ENCODE measurements at places on chromosomes 1 and 21.

DNA sequence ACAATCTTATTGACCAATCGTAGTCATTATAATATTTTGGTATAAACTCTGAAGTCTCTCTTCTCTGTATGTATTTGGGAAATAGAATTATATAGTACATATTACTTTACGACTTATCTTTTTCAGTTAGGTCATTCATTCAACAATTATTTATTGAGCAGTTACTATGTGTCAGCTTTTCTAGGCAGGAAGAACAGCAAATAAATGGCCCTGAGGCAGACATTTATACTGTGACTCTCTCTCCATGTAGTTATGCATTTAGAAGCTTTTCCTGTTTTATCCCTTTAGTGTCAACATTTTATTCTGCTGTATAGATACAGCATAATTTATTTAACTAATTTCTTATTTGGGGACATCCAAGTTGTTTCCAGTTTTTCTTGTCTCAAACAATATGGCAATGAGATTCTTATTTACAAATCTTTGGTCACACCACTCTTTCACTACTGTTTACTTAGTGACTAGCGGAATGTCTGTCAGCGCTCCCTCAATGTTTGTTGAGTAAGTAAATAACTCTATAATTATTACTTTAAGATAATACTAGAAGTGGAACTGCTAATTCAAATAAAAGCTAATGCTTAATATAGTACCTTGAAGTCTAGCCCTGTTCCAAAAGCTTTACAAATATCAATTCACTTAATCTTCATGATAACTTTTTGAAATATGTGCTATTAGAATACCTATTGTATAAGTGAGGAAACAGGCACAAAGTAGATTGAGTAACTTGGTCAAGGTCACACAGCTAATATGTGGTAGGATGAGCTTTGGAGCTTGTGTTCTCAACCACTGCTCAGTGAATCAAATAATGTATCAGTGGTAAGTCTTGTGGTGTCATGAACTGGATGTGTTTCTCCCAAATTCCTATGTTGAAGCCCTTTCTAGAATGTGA, 465.6 kb downstream of the SIPA1L2 start:
- H3K4me3 ChIP-seq, result no peak overlapping the region
- H3K27me3 ChIP-seq, result no peaks in the 10 kb centered on the region
- H3K36me3 ChIP-seq, result no peaks in the 10 kb centered on the region
- no peak overlapping the region for H3K27ac ChIP-seq

DNA sequence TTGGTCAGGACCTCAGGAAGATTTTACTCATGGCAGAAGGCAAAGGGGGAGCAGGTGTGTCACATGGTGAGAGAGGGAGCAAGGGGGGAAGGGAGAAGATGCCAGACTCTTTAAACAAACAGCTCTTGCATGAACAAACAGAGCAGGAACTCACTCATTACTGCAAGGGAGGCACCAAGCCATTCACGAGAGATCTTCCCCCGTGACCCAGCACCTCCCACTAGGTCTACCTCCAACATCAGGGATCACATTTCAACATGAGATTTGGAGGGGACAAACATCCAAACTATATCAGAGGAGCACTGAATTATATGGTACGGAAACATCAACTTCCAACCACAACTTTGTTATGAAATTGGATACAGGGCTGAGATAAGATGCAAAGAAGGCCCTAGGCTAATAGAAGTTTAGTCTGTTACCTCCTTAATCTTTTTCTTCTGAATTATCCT, 164.9 kb downstream of the ST6GALNAC3 start:
- H3K4me3 ChIP-seq, result no peak overlapping the region
- no peak overlapping the region for H3K27ac ChIP-seq
- H3K27me3 ChIP-seq, result no peaks in the 10 kb centered on the region
- H3K4me1 ChIP-seq, result no peaks in the 10 kb centered on the region
- peaks cover 2% of the 10 kb centered on the region for H3K36me3 ChIP-seq
- no peak for DNase-seq

DNA sequence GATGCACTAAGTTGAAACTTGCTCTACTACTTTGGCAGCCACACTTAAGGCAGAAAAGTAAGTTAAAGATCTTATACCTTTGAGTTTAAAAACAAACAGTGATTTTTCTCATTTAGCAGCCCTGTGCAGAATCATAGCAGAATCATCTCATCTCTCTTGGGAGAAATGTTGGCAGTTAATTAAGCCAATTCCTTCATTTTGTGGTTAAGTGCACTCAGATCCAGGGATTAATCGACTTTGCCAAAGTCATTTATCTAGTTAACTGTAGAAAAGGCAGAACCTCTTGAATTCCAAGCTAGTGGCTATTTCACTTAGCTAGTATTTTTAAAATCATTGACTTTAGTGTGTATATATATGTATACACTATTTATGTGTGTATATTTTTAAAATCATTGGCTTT, 125.0 kb downstream of the GPR52 start:
- H3K27ac ChIP-seq, result no peak overlapping the region
- no peak for DNase-seq
- H3K4me3 ChIP-seq, result no peak overlapping the region
- no peaks in the 10 kb centered on the region for H3K27me3 ChIP-seq
- H3K4me1 ChIP-seq, result peaks cover 4% of the 10 kb centered on the region

- no peaks in the 10 kb centered on the region for H3K36me3 ChIP-seq
- H3K27ac ChIP-seq, result peak overlapping the region; percentile 25
- no peak overlapping the region for H3K4me3 ChIP-seq
- no peak for DNase-seq
These were observed 467.1 kb downstream of the LMO4 start for GRCh38 chr1:87795615-87796337.

DNA sequence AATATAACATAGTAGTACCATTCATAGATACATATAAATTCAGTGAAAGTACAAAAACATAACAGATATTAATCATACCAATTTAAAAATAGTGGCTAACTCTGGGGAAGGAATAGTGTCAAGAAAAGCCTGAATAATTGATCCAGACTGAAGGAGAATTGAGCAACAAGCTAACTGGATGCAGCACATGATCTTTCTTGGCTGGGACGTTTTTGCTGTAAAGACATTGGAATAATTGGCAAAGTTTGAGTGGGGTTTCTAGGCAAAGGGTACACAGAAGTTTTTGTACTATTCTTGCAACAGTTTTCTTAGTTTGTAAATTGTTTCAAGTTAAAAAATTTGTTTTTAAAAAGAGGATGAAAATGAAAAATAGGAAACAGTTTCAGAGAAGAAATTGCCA, 2.6 kb upstream of the SH3GLB1 start:
- H3K4me1 ChIP-seq, result peaks cover 13% of the 10 kb centered on the region
- no peak for DNase-seq
- H3K4me3 ChIP-seq, result no peak overlapping the region
- no peak overlapping the region for H3K27ac ChIP-seq
- H3K27me3 ChIP-seq, result no peaks in the 10 kb centered on the region

DNA sequence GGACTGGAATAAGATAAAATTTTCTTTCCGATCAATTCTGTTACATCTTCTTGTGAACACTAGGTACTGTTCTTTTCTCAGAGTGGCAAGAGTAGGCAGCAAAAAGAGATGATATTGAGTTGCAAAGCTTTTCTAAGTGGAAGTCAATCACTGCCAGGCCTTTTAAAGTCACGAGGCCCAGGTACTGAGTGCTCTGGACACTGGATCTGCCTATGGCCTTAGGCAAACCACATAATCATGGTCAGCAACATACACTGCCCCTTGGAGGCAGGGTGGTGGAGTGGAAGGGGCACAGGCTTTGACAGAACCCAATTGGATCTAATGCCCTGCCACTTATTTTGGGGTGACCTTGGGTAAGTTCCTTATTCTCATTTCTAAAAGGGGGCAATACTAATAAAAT, 41.5 kb downstream of the TSEN15 start:
- H3K4me1 ChIP-seq, result no peaks in the 10 kb centered on the region
- no peak overlapping the region for H3K4me3 ChIP-seq

DNA sequence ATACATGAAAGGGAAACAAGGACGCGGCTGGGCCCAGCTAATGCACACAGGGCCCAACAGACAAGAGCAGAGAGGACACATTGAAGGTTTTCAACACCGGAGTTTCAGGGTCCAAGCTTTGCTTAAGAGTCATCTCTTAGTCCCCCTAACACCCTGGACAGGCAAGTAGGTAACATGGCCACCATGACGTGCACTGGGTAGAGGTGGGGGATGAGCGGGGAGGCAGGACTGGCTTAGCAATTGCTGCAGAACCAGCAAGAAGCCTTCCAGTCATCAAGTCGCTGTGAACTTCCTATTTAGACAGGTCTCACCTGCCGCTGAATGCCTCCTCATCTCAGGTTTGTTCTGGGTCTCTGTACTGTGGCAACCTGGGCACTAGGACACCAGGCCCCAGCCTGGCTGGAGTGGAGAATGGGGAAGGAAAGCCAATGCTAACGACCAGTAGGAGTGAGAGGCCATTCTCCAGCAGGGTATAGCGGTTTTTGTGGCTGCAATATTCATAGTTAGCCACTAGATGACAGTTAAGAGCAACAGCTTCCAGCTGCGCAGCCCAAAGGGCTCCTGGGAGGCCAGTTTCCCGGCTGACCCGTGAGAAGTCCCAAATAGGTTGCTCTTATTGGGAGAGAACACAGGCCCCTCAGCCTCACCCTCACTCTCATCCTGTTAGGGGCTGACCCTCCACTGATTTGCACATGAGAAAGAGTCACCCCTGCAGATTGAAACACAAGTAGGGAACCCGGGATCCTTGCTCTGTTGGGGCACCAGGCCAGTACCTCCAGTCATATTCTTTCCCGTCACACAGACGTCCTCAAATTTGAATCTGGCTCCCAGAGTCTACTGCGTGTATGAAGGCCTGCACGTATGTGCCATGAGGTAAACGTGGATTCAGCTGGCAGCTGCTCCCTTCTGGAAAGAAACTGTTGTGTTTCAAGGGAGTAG, 6.0 kb upstream of the PIGC start:
- H3K27ac ChIP-seq, result peak overlapping the region; percentile 67
- DNase-seq, result peak; percentile 70
- H3K4me1 ChIP-seq, result peaks cover 4% of the 10 kb centered on the region
- H3K27me3 ChIP-seq, result no peaks in the 10 kb centered on the region

DNA sequence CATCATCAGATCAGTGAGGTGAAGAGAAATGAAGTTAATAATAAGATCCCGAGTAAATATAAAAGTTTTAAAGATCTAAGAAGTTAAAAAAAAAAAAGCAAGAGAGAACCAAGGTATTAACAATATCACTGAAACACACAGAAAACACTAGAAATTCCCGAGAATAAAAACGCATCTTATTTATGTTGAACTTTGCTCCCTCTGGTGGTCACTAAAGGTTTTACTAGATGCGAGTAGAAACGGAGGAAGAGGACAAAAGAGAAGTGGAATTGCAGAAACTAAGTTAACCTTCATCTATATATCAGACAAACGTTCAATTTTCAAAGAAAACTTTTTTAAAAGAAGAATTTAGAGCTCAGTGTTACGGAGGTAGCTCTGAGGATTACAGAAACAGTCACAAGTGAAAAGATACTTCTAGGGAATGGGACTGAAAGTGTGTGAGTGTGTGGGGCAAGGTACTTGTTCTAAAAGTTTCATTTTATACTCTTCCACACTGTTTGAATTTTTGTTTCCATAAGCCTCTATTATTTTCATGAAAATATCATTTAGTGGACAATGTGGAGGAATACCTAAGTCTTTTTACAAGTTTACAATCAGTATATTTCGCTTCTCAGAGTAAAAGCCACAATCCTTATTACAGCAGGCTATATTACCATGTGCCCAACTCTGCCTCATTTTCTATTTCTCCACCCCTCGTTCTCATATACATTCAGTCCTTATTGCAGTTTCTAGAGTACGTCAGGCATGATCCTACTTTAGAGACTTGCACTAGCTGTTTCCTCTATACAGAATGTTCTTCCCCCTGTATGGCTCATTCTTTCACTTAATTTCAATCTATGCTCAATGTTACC, 19.7 kb downstream of the ACBD6 start:
- no peaks in the 10 kb centered on the region for H3K36me3 ChIP-seq
- DNase-seq, result no peak
- no peaks in the 10 kb centered on the region for H3K27me3 ChIP-seq
- no peaks in the 10 kb centered on the region for H3K4me1 ChIP-seq

DNA sequence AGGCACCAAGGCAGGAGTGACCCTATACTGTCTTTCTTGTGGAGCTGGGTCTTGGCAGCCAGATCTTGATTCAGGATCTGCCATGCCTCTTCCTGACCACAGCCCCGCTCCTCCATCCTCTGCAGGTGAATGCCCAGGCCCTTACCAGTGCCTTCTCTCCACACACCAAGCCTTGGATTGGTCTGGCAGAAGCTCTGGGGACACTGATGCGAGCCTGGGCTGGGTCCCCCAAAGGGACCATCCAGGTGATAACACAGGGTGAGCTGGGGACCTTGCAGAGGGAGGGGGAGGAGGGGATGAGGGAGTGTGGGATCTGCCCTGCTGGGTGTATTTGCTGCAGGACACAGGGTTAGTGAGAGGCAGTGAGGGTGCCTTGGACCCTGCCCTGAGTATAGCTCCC, 28.4 kb downstream of the HMGCS2 start:
- peaks cover 14% of the 10 kb centered on the region for H3K36me3 ChIP-seq
- no peak for DNase-seq
- no peak overlapping the region for H3K4me3 ChIP-seq
- no peaks in the 10 kb centered on the region for H3K27me3 ChIP-seq
- H3K4me1 ChIP-seq, result peaks cover 13% of the 10 kb centered on the region
- H3K27ac ChIP-seq, result no peak overlapping the region

DNA sequence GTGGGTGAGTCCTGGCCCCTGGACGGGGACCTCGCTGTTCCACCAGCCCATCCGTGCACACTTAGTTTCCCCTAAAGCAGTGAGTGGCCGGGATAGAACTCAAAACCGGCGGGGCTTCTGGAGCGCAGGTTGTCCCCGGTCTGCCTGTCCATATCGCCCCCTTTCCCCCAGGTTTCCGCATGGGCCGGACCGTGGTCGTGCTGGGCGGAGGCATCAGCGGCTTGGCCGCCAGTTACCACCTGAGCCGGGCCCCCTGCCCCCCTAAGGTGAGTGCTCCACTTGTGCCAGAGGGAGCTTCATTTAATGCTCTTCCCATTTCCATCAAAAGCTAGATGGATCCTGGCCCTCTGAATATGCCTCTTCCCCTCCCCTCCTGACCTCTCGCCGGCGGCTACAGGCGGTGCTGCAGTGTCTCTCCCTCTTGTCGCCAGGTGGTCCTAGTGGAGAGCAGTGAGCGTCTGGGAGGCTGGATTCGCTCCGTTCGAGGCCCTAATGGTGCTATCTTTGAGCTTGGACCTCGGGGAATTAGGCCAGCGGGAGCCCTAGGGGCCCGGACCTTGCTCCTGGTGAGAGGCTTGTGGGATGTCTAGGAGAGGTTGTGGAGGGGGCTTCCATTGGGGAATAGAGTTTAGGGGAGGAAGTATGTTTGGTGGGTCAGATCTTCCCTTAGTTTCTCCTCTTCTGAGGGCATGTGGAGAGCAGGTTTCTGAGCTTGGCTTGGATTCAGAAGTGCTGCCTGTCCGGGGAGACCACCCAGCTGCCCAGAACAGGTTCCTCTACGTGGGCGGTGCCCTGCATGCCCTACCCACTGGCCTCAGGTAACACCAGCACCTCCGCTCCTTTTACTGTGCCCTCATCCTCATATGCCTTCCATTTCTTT, 683 bp downstream of the PPOX start:
- no peaks in the 10 kb centered on the region for H3K27me3 ChIP-seq
- peak overlapping the region; percentile 6 for H3K27ac ChIP-seq
- DNase-seq, result no peak
- H3K36me3 ChIP-seq, result peaks cover 9% of the 10 kb centered on the region

Measured in liver (tissue), 10 donors.